Upper lobe of left lung (tissue), 6 donors: ENCODE measurements at places on chromosomes 2 and 18.
A peak's percentile ranks its signal among the peaks of the same experiment; 100 is the strongest.

GRCh38 chr18:45687621-45688020, 36.4 kb upstream of the SLC14A1 start:
- no peaks in the 10 kb centered on the region for H3K27me3 ChIP-seq
- H3K36me3 ChIP-seq: no peaks in the 10 kb centered on the region
- H3K4me1 ChIP-seq: peaks cover 17% of the 10 kb centered on the region
- peak overlapping the region; percentile 0 for H3K4me3 ChIP-seq
- peak; percentile 40 for DNase-seq

- peaks cover 5% of the 10 kb centered on the region for H3K4me1 ChIP-seq
- no peak for DNase-seq
- no peak overlapping the region for H3K27ac ChIP-seq
- no peaks in the 10 kb centered on the region for H3K27me3 ChIP-seq
These were observed 14.6 kb upstream of the ACMSD start for GRCh38 chr2:134823832-134824231.

DNA sequence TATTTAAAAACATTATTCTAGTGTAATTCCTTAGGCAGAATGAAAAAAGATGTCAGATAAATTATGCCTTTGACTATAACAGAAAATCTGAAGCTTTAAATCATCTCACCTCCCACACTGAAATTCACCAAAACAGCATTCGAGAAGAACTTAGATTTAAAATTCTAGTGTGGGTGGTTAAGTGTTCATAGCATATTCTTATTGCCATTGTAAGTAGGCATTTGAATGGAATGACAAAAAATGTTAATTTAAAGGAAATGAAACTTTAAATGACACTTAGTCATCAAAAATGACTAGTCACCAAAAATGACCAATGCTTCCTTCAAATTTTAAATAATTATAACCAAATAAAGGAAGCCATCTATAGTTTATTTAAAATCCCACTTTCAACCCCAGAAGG, 7.0 kb upstream of the ZNF407 start:
- no peak overlapping the region for H3K4me3 ChIP-seq
- peaks cover 10% of the 10 kb centered on the region for H3K36me3 ChIP-seq
- peaks cover 12% of the 10 kb centered on the region for H3K4me1 ChIP-seq
- no peaks in the 10 kb centered on the region for H3K27me3 ChIP-seq

DNA sequence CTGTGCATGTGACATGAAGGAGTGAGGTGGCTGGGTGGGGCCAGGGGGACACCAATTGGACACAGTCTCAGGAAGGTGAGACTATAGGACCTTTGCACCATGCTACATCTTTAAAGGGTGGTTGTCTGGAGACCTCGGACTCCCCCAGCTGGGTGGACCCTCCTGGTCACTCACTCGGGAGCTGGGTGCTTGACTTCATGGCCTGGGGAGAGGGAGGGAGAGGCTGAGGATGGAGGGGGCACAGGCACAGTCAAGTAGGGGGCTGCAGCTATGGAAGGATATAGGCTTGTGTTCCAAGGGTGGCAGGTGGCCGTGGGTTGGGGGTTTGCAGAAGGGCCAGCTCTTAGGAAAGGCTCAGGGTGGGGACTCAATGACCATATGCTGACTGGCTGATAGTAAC, 7.1 kb upstream of the CELF4 start:
- peaks cover 2% of the 10 kb centered on the region for H3K4me1 ChIP-seq
- H3K4me3 ChIP-seq: no peak overlapping the region
- no peaks in the 10 kb centered on the region for H3K27me3 ChIP-seq
- H3K27ac ChIP-seq: no peak overlapping the region
- no peak for DNase-seq
- H3K36me3 ChIP-seq: no peaks in the 10 kb centered on the region

- H3K4me3 ChIP-seq: no peak overlapping the region
- no peaks in the 10 kb centered on the region for H3K36me3 ChIP-seq
- H3K4me1 ChIP-seq: no peaks in the 10 kb centered on the region
- H3K27ac ChIP-seq: no peak overlapping the region
- no peaks in the 10 kb centered on the region for H3K27me3 ChIP-seq
- DNase-seq: no peak
These were observed 37.6 kb downstream of the C18orf63 start for GRCh38 chr18:74353169-74353775.
